ENCODE measurements at places on chromosomes 11 and 22. TPM values are rescaled to one million over a fixed set of nuclear protein-coding genes. Genes with fewer than 3 reads are reported as not detected.

The RASGRP2 gene
- 293 TPM for total RNA-seq

DNA sequence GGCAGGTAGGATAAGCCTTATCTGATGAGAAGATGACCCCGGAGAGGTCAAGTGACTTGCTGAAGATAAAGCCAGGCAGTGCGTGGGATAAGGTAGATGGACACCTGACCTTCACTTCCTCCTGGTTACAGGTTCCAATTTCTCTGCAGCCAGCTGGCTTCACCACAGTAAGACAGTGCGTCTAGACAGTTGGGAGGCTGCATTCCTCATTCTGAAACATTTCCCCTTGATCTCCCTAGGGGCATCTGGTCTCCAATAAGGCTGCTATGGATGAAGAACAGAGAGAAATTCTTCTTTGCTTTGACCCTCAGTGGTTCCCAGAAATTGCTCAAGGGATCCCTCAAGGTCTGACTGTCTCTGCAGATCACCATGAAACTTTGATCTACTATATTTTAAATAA lies 211.3 kb downstream of the MYO18B start:
- DNase-seq, result no peak

DNA sequence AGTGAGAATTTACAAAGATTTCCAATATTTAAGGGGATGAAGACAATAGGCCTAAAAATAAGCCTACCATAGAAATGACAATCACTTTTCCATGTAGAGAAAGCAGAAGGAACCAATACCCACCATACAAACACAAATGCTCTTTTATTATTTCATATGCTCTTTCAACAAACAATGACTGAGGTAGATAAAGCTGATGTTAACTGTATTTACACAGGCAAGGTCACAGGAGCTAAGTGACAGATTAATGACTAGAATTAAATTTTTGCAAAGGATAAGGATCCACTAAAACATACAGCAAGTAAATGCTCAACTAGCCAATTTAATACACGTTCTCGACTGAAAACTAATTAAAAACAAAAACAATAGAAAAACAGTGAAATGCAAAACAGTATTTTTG lies 34.2 kb downstream of the PICALM start:
- no peak for DNase-seq

DNA sequence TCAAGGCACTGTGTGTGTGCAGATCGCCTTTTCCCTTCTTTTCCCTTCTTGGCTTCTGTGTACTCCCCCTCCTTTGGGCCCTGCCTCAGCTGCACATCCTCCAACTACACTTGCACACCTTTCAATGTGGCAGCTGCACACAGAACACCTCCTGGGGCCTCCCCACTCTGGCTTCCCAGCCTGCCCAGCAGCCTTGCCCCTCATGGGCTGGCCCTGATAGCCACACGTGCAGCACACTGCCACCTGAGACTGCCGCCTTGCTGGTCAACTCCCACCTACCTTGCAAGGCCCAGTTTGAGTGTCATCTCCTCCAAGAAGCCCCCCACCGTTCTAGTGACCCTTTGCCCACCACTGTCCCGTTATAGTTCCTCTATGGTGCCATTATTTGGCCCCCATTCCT lies 77.3 kb upstream of the ARFGAP3 start:
- no peak for DNase-seq

DNA sequence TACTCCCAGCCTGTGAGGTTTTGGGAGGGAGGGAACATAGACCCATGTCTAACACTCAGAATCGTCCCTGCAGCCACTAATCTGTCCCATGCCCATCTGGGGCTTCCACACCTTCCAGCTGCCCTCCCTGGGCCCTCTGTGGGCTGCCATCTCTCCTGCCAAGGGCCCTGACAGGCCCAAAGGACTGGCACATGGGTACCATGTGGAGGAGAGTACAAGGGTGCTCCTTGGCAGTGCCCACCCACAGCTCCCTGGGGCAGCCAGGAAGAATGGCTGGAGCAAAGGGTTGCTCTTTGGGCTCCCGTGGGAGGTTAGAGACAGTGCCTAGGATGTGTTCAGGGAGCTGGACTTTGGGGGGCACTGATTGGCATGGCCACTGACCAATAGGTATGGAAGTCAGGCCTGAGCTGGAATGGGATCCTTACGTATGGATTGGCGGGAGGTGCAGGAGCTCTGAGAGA lies 56.8 kb downstream of the CD82 start:
- peak; percentile 3 for DNase-seq

Data from activated CD4-positive, alpha-beta T cell treated with anti-CD3 and anti-CD28 coated beads, Interleukin-2, amount 10 ng/mL, durations not matched to agents 7 days and 5 days (primary cell).